ENCODE measurements at places on chromosomes 16 and 17.

DNA sequence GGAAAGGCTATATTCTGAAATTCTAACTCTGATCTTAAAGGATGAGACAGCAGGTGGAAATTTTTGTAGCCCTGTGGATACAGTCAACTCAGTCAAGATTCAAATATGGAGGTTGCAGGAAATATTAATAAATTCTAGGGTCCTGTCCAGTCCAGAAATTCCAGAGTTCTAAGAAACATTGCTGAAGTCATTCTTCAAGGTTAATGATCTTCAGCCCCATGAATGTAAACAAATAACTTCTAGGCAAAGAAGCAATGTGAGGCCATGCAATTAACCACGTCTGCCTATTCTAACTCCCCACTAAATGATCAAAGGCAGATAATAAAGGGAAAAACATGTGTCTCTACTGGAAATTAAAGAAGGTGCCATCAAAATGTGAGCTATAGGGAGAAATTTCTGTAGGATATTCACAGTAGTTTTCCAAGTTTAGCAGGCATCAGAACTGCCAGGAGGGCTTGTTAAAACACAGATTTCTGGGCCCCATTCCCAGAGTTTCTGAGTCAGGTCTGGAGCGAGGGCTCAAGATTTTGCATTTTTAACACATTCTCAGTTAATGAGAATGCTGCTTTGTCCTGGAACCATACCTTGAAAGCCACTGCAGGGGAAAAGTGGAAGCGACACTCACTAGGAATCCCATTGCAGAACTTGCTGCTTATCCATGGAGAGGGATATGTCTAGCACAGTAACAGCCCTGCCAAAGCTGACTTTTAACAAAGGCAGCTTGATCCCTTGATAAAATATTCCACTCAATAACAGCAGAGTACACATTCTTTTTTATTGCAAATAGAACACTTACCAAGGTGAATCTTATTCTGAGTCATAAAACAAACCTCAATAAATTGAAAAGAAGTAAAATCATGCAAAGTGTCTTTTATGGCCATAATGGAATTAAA, 61.8 kb downstream of the DNAH3 start:
- DNase-seq, result peak; percentile 20

- DNase-seq, result no peak
Measured at GRCh38 chr17:19978805-19979211, 1.2 kb upstream of the AKAP10 start.

DNA sequence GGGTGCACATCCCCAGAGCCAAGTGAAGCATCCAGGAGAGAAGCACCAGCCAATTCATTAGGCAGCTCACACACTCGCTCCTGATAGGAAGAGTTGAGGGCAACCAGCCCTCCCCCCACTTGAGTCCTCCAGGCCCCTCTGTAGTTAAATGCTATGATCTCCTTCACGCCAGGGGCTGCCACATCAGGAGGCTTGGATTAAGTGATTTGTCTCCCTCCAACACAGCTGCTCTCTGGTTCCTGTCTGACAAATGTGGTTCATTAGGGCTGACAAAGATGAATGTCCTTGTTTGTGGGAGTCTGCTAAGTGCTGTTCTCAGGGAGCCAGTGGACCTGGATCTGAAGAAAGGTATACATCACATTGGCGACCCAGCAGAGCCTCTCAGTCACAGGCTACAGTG, 94.5 kb upstream of the WSCD1 start:
- no peak for DNase-seq

GRCh38 chr16:1331712-1332617, 1.5 kb upstream of the BAIAP3 start:
- no peak for DNase-seq

DNA sequence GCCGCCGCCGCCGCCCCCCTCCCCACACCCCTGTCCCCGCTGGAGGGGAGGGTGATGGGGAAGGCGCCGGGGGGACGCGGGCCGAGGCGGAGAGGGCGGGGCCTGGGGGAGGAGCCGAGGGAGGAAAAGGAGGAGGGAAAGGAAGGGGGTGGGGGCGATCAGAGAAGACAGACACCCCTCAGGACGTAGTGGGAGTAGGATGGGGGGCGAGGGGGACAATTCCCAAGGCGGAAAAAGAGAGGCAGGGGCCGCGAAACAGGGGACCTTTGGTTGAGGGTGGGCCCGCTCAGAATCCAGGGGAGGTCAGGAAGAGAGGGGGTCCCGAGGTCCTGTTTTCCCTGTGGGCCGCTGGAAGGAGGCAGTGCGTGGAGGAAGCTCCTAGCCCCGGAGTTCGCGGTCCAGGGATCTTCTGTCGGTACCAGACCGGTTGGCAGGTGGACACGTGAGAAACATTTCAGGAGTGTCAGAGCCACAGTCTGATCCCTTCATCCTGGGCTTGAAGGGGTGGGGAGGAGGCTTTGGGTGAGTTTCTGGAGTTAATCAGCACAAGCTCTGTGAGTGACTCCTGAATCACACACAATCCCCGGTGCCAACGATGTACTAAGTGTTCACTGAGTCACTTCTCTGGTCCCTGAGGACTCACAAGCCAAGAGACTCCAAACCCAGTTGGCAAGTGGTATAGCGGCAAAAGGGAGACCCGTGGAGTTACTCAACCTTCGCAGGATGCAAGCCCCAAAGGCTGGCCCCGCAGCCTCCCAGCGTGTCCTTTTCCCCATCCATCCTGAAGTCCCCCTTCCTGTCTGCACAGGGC, at the start of gene XYLT1:
Gene XYLT1, minus strand, starts transcription at position 53 of the 811 bp plus-strand sequence. CDS start 164 bp downstream, outside the sequence.
- peak; percentile 97 for DNase-seq

DNA sequence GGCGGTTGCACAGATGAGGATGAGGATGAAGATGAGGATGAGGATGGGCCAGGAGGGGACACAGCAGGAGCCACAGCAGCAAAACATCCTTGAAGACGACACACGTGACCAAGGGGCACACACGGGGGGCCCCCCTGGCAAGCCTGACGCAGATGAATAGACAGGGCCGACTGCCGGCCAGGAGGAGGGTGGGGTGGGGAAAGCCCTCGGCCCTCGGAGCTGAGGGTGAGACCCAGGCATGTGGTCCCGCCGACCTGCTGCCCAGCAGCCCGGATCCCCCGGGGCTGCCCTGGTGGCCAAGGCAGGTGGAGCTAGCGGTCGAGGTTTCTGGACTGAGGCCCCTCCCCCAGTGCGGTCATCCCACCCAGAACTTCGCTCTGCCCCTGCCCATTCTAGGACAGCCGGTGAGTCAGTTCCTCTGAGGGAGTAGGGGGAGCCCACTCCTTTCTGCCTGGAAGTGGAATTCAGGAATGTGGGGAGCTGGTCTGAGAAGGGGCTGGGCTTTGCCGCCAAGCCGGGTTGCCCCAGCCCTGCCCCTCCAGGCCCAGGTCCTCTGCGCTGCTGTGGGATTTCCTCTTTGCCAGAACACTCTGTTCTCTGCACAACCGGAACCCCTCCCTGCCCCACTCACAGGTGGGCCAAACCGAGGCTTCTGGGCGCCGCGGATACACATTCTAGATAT, 9.9 kb downstream of the CYGB start:
- DNase-seq, result peak; percentile 68

GRCh38 chr16:3235856-3236669, 1.1 kb upstream of the ZNF200 start:
- DNase-seq, result no peak

- DNase-seq, result no peak
Measured at GRCh38 chr16:30372038-30372712, 1.9 kb upstream of the TBC1D10B start.

DNA sequence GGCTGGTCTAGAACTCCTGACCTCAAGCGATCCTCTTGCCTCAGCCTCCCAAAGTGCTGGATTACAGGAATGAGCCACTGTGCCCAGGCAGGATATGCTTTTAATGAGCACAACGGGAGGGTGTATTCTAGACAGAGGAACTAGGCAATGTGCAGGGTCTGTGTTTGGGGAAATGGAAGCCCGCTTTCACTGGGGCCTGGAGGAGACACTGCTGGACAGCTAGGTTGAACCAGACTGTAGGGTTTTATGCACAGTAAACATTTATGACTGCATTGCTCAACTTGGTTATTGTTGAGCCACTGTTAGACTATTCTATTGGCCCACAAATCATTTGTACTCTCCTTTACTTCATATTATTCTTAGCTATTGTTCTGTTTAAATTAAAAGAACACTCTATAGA, 10.2 kb upstream of the SIAH1 start:
- no peak for DNase-seq

DNA sequence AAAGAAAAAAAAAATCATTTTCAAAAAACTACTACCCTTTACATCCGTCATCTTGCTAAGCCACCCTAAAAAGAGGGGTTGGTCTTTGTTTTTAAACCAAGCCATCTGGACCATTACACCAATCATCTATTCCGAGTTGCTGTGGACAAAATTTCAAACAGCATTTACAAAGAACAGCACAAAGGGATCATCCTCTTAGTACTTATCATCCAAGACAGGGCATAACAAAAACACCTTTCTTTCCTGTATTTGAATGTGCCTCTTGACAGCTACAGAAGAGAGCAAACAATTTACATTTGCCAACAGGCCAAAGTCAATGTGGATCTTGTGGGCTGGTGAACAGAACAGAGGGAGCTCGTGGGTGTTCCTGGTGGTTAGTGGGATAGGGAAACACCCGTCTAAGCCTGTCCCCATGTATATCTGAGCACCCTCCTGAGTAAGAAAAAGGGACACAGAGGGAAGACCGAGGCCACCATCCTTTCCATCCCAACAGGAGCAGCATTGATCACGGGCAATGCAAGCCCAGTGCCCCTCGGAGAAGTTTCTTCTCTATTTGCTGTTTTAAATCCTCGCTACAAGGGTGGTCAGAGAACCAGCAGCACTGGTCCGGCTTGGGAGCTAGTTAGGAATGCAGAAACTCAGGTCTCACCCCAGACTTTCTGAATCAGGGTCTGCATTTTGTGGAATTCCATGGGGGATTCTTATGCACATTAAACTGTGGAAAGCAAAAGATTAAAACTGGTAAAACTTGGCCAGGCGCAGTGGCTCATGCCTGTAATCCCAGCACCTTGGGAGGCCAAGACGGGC, 1.9 kb downstream of the SLC39A11 start:
- DNase-seq, result no peak

DNA sequence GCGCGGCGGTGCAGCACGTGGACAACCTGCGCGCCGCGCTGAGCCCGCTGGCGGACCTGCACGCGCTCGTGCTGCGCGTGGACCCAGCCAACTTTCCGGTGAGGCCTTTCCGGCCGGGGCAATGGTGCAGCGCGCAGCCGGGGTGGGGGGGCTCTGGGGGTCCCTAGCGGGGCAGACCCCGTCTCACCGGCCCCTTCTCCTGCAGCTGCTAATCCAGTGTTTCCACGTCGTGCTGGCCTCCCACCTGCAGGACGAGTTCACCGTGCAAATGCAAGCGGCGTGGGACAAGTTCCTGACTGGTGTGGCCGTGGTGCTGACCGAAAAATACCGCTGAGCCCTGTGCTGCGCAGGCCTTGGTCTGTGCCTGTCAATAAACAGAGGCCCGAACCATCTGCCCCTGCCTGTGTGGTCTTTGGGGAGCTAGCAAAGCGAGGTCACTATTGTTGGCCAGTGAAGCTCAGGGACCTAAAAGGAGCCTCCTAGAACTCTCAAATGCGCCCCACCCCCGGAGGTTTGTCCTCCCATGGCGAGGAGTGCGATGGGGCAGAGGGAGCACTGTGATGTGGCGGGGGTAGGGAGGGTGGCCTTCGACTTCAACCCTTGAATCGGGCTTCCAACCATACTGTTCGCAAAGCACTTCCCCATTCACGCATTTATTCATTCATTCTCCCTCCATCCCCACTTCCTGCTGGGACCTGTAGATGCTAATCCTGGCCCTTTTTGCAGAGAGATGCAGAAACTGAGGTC, 770 bp downstream of the HBM start:
- no peak for DNase-seq
